Left lung (tissue), 14 donors: ENCODE measurements at places on chromosomes 4 and X. TPM values are rescaled to one million over a fixed set of nuclear protein-coding genes. Genes with fewer than 3 reads are reported as not detected.
A peak's percentile ranks its signal among the peaks of the same experiment; 100 is the strongest.

DNA sequence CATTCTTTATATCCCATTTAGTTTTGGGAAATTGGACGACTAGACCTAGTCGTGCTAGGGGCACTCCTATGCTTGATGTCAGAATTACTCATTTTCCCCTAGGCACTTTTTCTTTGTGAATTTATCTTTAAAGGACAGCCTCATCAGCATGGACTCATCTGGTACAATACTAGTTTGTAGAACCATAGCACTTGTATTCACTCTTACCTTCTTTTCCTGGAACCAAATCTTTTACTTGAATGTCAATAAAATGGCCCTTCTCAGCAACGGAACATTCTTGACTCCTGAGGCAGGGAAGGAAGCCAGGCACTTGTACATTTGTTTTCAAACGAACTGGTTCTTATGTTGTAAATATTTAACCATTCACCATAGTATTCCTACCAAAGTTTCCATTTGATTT, 187.1 kb downstream of the SHROOM3 start:
- peak; percentile 75 for DNase-seq
- peak overlapping the region; percentile 77 for H3K27ac ChIP-seq
- no peaks in the 10 kb centered on the region for H3K27me3 ChIP-seq
- H3K4me1 ChIP-seq, result peaks cover 16% of the 10 kb centered on the region
- no peaks in the 10 kb centered on the region for H3K36me3 ChIP-seq

ITGB1BP2 gene
- total RNA-seq, result 3.0 TPM

DNA sequence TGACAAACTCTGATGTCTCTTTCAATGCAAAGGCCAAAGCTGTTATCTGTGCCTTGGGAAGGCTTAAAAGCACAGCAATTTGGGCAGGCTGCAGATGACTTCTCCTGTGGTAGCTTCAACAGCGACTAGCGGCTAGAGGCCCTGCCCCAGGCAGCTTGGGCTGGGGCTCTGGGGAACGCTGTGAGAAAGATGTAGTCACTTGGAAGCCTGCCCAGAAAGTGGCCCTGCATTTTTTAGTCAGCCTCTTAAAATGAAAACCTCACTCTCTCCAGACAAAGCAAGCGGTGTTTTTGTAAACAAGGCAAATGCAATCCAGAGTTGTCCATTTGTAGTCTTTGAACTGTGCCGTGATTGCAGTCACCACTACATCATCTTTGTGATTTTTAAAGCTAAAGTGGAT, 27.5 kb downstream of the PCYT1B start:
- no peak overlapping the region for H3K27ac ChIP-seq
- DNase-seq, result peak; percentile 10
- no peaks in the 10 kb centered on the region for H3K27me3 ChIP-seq
- H3K36me3 ChIP-seq, result no peaks in the 10 kb centered on the region
- H3K4me3 ChIP-seq, result no peak overlapping the region

ADGRL3 gene
- total RNA-seq, result 2.7 TPM

CXXC4 gene
- 0.71 TPM for total RNA-seq
